ENCODE measurements at places on chromosomes 13 and 19.

DNA sequence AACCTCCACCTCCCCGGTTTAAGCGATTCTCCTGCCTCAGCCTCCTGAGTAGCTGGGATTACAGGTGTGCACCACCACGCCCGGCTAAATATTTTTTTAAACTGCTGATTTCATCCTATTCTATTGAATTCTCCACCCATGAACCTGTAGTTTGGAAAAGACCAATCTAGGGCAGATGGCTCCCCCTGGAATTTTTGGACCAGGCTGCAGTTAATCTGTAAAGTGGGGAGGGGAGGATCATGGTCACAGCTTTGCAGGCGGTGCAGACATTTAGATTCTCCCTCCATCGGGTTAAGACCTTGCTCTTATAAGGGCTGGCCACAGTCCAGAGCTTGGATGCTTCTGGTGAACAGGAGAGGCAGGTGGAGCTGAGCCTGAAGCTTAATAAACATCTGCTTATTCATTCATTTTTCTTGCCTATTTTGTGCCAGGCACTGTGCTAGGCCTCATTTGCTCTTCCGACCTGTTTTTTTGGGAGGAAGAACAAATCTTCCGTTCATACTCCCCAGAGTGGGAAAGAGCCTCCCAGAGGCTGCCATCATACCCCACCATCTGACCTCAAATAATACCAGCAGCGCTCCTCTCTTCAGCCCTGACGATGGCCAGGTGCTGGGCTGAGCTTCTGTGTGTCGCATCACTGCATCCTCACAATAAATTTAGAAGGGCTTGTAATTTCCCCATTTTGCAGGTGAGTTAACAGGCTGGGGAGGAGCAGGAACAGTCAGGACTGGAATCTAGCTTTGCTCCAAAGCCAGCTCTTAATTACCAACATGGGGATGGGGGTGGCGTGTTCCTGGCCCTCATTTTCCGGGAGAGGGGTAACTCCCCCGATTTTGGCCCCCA lies 902 bp upstream of the CCDC106 start:
- no peak for DNase-seq

GRCh38 chr19:20077791-20078463 lies at the start of gene ZNF90:
ZNF90 (plus strand) TSS chr19:20078000; CDS start chr19:20078133, 133 bp downstream.
- DNase-seq, result peak; percentile 95

DNA sequence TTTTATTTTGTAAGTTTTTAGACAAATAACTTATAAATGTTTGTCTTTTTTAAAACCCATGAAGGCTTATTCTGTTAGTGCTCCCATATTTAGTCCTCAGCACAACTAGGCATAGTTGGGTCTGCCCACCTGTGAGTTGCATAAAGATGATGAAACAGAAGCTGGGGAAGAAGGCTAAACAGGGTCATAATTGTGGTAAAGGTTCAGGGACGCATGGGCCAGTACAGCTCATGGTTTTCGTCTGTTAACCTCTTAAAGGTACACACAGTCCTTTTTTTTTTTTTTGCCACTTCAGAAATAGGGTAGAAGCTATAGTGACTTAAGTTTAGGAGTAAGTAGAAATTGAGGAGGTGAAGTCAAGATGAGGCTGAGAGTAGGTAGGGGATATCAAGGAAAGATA lies 58.3 kb downstream of the TM9SF2 start:
- DNase-seq, result no peak

- no peak for DNase-seq
Observed at GRCh38 chr19:29645911-29646310, 19.4 kb upstream of the PLEKHF1 start.

- DNase-seq, result no peak
Observed at GRCh38 chr13:100987948-100988347, 313.4 kb upstream of the TMTC4 start.

All from aorta (tissue), 5 donors.